ENCODE measurements at places on chromosomes 11 and 22. TPM values are rescaled to one million over a fixed set of nuclear protein-coding genes. Genes with fewer than 3 reads are reported as not detected.

GRCh38 chr11:12922418-12922817, 86.7 kb upstream of the RASSF10 start:
- no peaks in the 10 kb centered on the region for H3K4me1 ChIP-seq
- no peak overlapping the region for H3K27ac ChIP-seq
- no peak for DNase-seq
- no peak overlapping the region for H3K4me3 ChIP-seq
- no peaks in the 10 kb centered on the region for H3K27me3 ChIP-seq

DNA sequence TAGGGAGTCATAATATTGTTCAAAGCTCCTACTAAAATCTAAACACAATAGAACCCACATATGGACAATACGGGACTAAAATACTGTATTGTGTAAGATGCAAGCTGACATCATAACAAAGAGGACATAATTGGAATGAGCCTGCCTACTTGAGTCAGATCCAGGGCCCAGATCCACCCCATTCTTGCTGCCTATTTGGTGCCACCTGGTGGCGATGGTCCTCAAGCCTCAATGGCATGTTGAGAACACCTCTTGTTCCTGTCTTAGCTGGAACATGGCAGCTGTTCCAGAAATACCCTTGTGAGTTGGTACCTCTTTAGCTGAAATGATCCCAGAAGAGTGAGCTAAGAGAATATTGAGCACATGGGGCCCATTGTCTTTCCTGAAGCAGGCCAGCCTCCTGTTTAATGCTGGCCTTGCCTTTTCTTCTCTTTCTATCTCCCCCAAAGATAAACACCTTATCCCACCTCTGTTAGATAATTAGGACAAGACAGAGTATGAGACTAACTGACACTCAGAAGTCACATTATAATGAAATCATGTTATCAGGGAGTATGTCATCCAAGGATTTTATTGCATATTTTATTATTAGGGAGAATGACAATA, 680.9 kb upstream of the ANO5 start:
- H3K36me3 ChIP-seq = no peaks in the 10 kb centered on the region
- no peaks in the 10 kb centered on the region for H3K4me1 ChIP-seq
- H3K4me3 ChIP-seq = no peak overlapping the region
- DNase-seq = no peak

Gene C11orf16
- not detected for total RNA-seq

Gene SLC25A18
- total RNA-seq = not detected

Gene SCGB1D2
- not detected for total RNA-seq
